ENCODE measurements at places on chromosomes 3 and 15.

GRCh38 chr15:74983725-74984231 lies 11.6 kb upstream of the SCAMP5 start:
- DNase-seq: no peak

GRCh38 chr15:24146251-24146650 lies 459.1 kb upstream of the NDN start:
- no peak for DNase-seq

GRCh38 chr3:50491023-50491422 lies 12.4 kb downstream of the CACNA2D2 start:
- no peak for DNase-seq

DNA sequence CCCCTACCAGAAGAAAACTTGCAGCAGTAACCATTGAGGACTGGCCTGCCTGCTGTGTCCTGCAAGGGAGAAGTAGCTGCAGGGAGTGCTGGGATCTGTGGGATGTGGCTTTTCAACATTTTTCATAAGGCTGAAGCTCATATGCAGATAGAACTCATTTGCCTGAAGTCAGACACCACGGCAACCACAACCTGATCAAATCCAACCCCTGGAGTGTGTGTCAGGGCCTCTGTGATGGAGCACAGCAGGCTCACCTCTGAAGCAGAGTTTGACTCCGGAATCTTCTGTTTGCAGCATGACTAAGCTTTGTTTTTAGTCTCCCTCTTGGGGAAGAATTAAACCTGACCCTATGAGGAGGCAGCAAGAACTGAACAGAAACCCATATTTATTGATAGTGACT lies 508.7 kb downstream of the AGBL1 start:
- DNase-seq: no peak

DNA sequence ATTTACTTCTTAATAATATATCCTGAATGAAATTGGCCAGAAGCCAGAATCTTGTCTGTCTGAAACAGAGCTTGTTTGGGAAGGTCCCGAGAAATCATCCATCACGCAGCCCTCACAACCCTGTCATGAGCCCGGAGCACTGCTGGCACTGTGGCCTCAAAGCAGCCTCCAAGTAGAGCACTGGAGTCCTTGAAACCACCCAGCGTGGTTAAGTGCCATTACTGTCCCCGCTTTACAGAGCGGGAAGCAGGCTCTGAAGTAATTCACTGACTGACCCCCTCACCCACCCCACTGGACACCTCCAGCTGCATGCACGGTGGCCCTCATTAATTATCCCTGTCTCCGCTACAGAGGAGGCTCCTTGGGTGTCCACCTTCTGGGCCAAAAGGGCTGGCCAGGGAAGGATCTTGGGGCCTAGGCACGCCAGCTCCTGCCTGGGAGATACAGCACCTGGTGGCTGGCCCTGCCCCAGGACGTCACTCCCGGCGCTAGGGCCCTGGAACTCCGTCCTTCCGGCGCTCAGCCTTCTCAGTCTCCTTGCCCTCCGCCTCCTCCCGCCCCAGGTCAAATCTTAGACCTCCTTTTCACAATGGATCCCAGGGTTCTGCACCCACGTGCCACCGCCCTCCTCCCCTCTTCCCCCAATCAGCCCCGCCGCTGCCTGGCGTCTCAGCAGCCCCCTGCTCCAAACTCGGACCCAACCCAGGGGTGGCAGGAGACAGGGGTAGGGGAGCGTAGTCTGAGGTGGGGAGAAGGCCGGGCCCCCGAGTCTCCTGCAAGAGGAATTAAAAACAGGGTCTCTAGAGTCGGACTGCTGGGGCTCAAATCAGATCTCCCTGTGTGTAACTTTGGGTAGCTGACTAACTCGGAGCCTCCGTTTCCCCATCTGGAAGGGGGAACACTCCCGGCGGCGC lies 1.1 kb downstream of the TKT start:
- no peak for DNase-seq

- DNase-seq: no peak
Observed at GRCh38 chr15:60384526-60385126, 13.2 kb downstream of the ANXA2 start.

- no peak for DNase-seq
Observed at GRCh38 chr3:78861156-78861555, 906.6 kb downstream of the ROBO1 start.

- no peak for DNase-seq
Observed at GRCh38 chr3:77169823-77170222, 129.9 kb downstream of the ROBO2 start.

DNA sequence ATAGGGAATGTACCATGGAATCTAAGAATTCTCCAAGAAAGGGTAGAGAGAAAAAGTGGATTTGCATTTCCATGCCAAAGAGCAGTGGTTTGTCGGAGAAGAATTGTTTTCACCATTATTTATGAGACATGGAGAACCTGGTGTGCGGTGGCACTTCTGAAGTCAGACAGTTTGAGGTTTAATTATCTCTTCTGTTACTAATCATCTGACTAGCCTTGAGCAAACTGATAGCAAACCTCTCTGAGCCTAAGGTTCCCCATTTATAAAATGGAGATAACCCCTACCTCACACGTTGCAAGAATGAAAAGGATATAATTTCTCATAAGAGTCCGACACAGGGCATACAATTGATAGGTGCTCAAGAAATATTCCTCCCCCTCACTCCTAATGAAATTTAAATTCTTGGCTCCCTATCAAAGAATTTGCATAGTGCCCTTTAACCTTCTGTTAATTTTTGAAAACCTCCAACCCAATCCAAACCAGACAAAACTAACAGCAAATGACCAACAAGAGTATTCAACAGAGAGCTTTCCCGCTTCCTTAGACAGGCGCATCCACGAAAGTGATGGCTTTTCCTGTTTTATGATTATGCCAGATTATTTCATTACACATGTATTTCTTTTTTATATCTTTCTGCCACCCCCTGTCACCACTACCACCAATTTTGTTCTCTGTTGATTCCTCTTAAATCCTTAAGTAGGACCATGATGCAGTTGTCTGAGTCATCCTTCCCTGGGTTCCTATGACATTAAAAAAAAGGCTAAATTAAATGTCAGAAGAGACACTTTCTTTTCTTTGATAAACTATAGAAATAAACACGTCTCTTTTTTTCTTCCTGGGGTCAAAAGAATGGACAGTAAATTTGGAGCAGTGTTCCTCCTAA lies 28.5 kb downstream of the TMEM212 start:
- no peak for DNase-seq

DNA sequence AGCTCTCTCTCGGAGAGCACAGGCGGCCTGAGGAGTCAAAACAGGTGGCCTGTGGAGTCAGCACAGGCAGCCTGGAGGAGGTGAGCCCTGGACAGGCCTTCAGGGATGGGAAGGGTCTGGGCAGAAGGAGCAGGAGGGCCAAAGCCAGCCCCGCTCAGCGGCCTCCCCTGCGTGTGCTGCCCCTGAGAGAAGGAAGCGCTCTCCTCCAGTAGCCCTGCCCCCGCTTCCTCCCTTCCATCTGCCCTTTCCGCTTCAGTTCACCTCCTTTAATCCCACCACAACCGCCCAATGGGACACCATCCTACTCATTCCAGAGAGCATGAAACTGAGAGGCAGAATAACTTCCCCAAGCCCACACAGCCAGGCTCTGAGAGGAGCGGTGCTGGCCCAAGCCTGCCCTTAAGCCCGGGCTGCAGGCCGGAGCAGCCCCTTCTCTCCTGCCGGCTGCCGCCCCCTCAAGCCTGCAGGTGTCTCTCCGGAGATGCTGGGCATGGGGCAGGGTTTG lies 3.2 kb upstream of the NR2E3 start:
- no peak for DNase-seq

DNA sequence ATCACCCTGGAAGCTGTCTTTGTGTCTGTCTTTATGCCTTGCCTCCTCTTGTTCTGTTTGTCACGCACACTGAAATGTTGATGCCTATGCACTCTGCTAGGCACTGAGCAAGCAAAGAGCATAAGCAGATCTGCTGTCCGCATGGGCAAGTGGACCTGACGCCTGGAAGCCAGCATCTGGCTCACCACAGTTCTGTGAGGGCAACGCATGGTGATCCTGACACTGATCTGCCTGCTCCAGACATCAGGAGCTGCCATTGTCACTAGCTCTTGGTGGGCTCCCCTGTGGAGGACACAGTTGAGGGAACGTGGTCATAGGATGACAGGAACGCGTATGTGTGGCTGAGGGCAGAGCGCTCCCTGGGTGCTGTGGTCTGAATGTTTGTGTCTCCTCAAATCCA lies 234.6 kb downstream of the ADAMTS17 start:
- DNase-seq: no peak

DNA sequence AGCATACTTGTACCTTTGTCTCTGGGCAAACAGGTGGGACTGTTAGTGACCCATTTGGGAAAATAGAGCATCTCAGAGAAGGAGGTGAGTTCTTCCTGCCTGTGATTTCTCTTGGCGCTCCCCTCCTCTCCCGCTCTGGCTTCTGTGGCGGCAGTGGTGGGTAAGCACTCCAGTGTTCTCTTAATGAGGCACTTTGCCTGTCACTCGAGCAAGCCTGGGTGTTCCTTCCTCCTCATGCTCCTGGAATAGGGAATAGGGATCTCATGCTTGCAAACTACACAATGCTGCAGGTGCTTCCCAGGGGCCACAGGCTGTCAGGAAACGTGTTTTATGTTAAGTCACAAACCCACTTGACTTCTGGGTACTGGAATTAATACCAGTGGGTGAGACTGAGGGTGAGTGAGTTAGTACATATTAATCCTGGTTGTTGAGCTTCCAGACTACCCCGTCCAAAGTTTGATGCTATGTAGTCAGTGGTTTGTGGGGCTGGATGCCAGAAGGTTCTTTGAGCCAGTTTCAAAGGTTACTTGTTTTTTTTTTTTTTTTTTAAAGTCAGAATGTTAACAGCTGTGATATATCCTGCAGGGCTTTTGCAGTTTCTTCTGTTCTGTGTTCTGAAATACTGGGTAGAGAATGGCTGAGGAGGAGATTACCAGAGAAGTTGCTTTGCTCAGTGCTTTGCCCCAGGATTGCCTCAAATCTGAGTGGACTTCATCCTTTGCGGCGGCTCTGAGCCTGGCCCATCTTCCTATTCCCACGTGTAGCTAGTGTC lies 30.5 kb downstream of the EDEM1 start:
- no peak for DNase-seq

GRCh38 chr3:9861201-9861600 lies 17.4 kb upstream of the RPUSD3 start:
- no peak for DNase-seq

- no peak for DNase-seq
Observed at GRCh38 chr3:187367561-187368103, 553 bp upstream of the RTP4 start.

- DNase-seq: no peak
Observed at GRCh38 chr3:96370637-96371036, 443.8 kb upstream of the EPHA6 start.

- DNase-seq: no peak
Observed at GRCh38 chr15:62593681-62594399, 428.8 kb upstream of the C2CD4B start.

- no peak for DNase-seq
Observed at GRCh38 chr15:25403771-25404170, 35.1 kb downstream of the UBE3A start.

- DNase-seq: no peak
Observed at GRCh38 chr3:129413687-129414506, 14.5 kb downstream of the EFCAB12 start.

GRCh38 chr15:31069360-31070000 lies 32.0 kb downstream of the TRPM1 start:
- no peak for DNase-seq

- DNase-seq: no peak
Observed at GRCh38 chr3:81581966-81582599, 179.4 kb downstream of the GBE1 start.

DNA sequence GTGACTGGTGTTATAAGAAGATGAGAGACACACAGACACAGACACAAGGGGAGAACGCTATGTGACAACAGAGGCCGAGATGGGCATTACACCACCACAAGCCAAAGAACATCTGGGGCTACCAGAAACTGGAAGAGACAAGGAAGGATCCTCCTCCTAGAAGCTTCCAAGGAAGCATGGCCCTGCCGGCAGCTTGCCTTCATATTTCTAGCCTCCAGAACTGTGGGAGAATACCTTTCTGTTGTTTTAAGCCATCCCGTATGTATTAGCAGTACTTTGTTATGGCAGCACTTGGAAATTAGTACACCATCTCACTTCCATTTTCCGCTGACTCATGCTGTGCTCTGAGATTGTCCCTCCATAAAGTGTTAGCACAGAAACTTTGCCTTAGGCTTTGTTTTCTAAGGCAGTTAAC lies 38.7 kb upstream of the CA12 start:
- no peak for DNase-seq

DNA sequence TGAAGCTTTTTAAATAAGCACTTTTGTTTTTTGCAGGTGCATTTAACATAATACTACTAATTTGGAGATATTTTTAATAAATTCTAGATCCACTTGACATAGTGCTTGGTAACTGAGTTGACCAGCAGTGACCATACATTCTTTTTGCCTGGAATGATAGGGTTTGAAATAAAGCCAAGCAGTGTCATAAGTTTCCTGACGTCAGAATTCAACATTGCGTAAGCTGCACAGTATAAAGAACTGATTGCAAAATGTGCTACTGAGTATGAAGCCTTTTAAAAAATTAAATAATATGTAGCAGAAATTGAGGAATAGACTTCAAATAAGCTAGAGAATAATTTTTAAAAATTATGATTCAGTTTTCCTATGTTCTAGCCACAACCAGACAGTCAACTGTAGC lies 454.6 kb upstream of the ARPP21 start:
- no peak for DNase-seq

DNA sequence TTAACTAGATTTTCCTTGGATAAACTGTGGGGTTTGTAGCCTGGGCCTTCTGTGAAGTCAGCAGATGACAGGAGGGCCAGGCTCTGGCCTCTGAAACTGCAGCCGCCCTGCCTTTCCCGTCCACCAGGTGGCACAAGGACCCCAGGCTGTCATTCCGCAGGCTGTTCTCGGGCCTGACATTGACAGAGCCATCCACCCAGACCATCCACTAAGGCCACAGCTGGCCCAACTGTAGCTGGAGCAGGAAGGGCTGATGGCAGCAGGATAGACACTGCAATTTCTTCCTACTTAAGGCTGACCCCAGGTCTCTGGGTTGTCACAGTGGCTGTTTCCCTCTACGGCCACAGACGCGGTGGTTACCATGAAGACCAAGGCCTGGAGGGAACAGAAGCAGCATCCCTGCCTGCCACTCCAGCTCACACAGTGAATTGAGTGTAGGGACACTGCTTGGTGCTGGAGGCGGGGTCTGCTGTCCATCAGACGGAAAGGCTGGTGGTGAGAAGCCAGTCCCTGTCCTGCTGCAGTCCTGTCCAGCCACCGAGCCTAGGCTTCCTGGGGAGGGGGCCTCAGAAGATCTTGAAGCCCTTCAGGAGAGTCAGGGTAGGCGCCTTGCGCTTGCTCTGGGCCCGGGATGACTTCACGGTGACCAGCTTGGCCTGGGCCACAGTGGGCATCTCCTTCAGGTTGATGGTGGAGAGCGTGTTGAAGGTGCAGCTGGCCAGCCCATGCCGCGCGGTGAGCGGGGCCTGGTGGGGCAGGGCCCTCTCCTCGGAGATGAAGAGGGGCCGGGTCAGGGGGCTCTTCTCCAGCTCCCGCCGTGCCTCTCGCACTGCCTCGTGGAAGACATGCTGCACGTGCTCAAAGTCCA lies 9.4 kb downstream of the SLC51B start:
- DNase-seq: no peak

- no peak for DNase-seq
Observed at GRCh38 chr3:129974564-129974832, at the start of gene TRH. TSS of gene TRH (plus strand) at chr3:129974720. CDS start at chr3:129975817, 1,097 bp downstream.

Measured in NCI-H1048 (cell line).